ENCODE measurements at places on chromosomes 12 and 14.

GRCh38 chr12:12563290-12563928, 746 bp upstream of the DUSP16 start:
- DNase-seq: no peak

DNA sequence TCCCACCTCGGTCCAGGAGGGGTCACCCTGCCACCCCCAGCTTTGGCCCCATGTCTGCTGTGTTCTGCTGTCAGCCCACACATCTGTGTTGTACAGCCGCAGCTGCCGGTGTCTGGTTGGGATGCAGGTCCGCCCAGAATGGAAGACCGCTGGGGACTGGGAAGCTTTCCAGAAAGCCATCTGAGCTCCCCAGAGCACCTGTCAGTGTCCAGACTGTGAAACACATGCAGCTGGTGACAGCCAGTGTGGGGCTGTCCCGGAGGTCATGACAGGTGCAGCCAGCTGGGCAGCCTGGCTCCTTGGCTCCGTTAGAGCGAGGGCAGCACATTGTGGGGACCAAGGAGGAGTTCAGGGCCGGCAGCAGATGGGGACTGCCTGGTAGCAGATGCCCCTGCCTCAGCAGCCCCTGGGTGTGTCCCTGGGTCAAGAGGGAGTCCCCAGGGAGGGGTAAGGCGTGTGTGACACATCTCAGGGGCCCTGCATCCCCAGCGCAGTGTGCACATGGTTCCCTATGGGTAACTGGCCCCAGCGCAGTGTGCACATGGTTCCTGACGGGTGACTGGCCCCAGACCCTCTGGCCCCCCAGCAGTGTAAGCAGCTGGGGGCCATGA, 16.4 kb downstream of the CEP170B start:
- DNase-seq: no peak

- DNase-seq: no peak
Observed at GRCh38 chr14:50763382-50764007, 67.5 kb downstream of the NIN start.

DNA sequence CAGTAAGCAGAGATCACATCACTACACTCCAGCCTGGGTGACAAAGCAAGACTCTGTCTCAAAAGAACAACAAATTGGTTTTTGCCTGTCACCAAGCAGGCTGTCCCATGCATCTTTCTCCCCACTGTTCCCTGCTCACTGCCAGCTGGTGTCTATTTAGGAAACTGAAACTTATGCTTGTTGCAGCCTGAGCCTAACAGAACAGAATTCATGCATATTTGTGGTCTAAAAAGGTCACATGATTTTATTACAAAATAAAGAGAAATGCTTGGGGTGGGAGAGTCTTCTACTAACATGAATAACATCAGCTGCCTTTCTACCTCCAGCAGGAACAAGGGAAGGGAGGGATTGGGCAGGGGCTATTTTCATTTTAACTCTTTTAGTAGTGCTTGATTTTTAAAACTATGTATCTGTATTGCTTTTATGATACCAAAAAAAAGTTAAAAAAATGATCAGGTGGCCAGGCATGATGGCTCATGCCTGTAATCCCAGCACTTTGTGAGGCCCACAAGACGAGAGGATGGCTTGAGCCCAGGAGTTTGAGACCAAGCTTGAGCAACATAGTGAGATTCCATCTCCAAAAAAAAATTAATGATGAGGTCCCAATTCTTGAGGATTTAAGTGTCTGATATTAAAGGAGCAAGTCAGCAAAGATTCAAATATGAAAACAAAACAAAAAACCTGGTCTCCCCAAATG, 923 bp downstream of the STAT2 start:
- DNase-seq: no peak

DNA sequence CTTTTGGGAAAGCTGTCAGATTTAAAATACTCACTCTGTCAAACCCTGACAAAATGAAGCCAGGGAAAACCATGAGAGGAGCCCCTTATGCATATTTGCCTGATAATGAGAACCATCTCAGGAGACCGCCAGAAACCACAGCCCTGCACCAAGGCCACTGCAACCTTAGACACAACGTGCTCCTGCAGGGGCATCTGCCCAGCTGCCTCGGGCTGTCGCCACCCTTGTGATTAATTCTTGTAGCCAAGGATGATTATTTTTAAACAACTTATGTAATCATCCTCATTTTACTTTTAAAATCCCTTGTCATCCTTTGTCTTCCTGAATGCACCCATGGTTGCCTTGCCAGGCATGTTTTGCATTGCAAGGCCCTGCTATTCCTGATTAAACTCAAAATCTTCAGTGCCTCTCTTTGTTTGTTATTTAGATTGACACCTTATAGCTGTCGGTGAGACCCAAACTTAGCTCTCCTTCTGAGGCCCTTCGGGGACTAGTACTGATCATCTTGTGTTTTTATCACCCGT, 766.4 kb upstream of the TMEM132C start:
- no peak for DNase-seq

- DNase-seq: no peak
Observed at GRCh38 chr12:93706387-93706786, 29.2 kb downstream of the CRADD start.

DNA sequence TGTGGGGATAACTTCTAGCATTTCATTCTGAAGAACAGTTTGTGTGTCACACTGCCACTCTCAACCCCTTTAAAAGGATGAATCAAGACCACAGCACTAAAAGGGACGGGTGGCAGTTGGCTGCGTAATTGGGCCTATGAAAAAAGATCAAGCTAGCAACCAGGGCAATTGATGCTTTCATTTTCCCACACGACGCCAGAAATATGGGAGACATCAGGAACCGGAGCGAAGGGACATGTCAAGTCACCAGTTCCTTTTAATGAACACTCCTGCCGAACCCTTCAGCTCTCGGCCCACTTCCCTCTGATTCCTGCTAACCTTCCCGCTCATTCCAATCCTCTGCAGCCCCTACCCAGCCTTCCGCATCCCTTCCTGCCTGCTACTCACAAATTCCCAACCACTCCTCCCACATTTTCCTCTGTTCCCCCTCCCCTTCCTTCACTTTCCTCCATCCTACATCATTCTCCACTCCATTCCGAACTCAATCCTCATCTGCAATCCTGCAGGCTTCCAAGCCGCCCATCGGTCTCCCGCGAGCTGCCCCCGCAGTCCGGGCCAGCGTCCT, 753 bp downstream of the CSRNP2 start:
- no peak for DNase-seq

GRCh38 chr12:125137766-125138344, 72.6 kb downstream of the AACS start:
- DNase-seq: no peak

- DNase-seq: no peak
Observed at GRCh38 chr14:57640036-57640435, 146.4 kb upstream of the CCDC198 start.

DNA sequence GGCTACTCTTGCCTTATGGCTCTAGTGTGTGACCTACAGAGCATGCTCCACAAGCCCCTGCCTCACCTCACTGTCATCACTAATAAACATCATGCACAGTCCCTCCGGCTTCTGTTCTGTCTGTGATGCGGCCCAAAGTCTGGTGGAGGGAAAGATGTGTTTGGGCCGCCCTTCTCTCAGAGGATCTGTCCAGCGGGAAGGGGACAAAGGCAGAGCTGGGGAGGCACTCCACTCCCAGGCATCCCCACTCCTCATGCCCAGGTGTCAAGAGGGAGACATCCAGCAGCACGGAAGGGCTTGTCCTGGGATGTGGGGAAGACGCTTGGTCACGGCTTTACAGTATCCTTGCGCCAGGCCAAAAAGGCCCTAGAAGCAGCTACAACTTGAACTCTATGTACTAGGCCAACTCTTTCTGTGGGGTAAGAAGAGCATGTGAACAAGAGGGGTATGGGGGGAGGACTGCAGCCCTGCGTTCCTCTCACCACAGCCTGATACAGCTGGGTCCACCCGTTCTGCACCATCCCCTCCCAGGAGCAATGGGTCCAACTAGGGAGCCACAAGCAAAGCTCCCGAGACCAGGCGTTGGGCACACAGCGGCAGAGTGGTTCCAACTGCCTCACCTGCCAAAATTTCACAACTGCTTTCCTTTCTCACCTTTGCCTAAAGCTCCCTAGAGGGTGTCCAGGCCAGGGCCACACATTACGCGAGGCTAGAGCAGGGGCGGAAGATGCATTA, 10.7 kb downstream of the CACNB3 start:
- no peak for DNase-seq

DNA sequence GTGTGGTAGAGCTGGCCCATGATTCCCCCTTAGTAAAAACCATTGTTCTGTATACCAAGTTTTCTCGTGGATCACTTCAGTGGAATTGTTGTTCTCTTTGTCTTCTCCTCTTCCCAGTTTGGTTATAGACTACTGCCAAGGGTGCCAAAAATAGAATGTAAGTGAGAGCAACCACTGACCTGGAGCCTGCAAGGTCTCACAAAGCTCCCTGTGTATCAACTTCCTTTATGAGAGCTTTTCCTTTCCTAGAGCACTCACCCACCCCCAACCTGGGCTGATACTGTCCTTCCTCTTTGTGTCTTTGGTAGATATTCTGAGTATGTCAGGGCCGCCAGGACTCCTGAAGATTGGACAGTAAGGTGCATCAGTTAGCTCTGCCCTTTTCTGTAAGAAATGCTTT, 101.0 kb downstream of the SCN8A start:
- DNase-seq: no peak

Measured in memory B cell (primary cell).